ENCODE measurements at places on chromosomes 6 and 20.

DNA sequence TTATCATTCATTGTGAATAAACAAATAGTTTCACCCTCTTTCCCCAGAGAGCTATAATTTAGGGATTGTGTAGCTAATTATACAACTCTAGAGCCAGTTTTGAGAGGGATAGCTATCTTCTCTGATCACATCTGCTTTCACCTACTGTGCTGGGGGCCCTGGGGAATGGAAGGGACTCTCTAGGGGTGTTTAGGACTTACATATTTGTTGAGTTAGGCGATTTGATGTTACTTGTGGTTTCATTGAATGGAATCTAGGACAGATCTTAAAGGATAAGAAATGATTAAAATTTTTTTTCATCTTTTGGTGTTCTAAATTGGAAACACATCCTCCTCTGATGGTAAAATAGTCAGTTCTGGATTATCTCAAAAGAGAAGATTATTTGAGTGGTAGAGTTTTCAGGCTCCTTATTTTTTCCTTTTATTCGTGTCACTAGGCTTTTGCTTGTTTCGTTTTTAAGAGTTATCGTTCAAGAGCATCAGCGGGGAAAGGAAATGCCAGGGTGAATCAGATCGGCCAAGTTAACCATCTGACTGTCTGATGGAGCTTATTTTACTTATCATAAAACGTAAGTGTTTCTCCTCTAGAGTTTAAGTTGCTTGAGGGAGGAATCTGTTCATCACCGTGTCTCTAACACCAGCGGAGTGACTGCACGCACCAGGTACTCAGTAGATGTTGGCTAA is 236.7 kb downstream of the FARS2 start:
- no peak for DNase-seq

DNA sequence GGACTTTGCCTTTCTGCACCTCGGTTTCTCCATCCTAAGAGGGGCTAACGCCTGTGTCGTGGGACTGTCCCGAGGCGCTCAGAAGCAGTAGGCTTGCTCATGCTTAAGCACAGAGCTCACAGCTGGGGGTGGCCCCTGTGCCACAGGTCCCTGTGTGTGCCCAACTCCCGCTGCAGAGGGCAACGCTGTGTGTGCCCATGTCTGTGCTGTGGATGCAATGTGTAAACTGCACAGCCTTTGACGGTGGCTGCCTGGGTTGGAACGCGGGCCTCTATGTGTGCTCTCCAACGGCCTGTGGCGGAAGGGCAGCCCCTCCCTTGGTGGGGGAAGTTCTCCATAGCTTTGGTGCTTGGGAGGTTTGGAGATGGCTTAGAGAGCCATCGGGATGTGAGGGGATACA is 10.7 kb upstream of the GATA5 start:
- no peak for DNase-seq

GRCh38 chr6:42402184-42402583 is 49.5 kb downstream of the TRERF1 start:
- DNase-seq, result no peak

DNA sequence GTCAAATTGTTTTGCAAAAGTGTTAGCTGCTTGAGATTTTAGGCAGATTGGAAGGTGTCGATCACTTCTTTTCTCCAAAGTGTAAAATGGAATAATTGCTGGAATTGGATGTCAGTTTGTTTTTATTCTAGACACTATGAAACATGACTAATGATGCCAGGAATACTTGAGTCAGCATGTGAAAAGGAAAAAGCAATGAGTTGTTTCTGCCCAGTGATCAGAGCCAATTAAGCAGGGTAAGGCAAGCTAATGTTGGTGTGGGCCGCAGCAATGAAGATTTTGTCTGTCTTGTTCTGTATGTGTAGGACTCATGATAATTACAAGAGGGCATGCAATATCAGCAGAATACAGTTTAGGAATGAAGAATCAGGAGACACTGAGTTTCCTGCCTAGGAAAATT is 110.3 kb downstream of the CARMIL1 start:
- no peak for DNase-seq

GRCh38 chr6:53630533-53631226 is 34.9 kb downstream of the KLHL31 start:
- DNase-seq, result no peak
